ENCODE measurements at places on chromosomes 7 and 10. TPM values are rescaled to one million over a fixed set of nuclear protein-coding genes. Genes with fewer than 3 reads are reported as not detected.

DNA sequence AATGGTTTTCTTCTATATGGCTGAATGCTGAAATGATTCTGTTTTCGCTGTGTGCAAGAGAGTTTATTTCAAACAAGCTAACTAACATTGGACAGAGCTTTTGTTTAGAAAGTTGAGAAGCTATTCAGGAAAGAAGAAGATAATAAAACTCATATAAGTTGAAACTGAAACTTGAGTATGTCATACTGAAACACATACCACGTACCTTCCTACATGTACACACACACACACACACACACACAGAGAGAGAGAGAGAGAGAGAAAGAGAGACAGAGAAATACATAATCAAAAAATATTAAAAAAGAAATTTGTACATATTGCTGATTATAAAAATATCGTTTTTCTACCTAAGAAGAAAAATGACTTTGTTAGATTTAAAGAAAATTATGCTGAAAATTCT lies 561.9 kb upstream of the KCND2 start:
- no peaks in the 10 kb centered on the region for H3K36me3 ChIP-seq
- H3K4me3 ChIP-seq = no peak overlapping the region
- DNase-seq = no peak
- H3K27ac ChIP-seq = no peak overlapping the region
- no peaks in the 10 kb centered on the region for H3K27me3 ChIP-seq

- DNase-seq = no peak
- H3K4me1 ChIP-seq = peaks cover under 1% of the 10 kb centered on the region
- peaks cover 2% of the 10 kb centered on the region for H3K36me3 ChIP-seq
- no peak overlapping the region for H3K27ac ChIP-seq
Measured at GRCh38 chr10:119762805-119763798, 37.3 kb downstream of the INPP5F start.

- no peaks in the 10 kb centered on the region for H3K27me3 ChIP-seq
- peaks cover 57% of the 10 kb centered on the region for H3K4me1 ChIP-seq
- peak overlapping the region; percentile 84 for H3K27ac ChIP-seq
Measured at GRCh38 chr10:119516381-119517234, 25.9 kb downstream of the RGS10 start.

Gene STAMBPL1
- 54.0 TPM for total RNA-seq

Gene CAMK1D
- 9.0 TPM for total RNA-seq

Data from activated naive CD8-positive, alpha-beta T cell treated with anti-CD3 and anti-CD28 coated beads, Interleukin-2, amount 10 ng/mL, durations not matched to agents 7 days and 5 days (primary cell).